ENCODE measurements at places on chromosomes 16 and 17. TPM values are rescaled to one million over a fixed set of nuclear protein-coding genes. Genes with fewer than 3 reads are reported as not detected.
A peak's percentile ranks its signal among the peaks of the same experiment; 100 is the strongest.

GRCh38 chr17:42072323-42073187 is 22.2 kb upstream of the C17orf113 start:
- H3K4me3 ChIP-seq, result peak overlapping the region; percentile 46
- H3K4me1 ChIP-seq, result peaks cover 51% of the 10 kb centered on the region
- no peak overlapping the region for H3K27ac ChIP-seq
- no peaks in the 10 kb centered on the region for H3K36me3 ChIP-seq

DNA sequence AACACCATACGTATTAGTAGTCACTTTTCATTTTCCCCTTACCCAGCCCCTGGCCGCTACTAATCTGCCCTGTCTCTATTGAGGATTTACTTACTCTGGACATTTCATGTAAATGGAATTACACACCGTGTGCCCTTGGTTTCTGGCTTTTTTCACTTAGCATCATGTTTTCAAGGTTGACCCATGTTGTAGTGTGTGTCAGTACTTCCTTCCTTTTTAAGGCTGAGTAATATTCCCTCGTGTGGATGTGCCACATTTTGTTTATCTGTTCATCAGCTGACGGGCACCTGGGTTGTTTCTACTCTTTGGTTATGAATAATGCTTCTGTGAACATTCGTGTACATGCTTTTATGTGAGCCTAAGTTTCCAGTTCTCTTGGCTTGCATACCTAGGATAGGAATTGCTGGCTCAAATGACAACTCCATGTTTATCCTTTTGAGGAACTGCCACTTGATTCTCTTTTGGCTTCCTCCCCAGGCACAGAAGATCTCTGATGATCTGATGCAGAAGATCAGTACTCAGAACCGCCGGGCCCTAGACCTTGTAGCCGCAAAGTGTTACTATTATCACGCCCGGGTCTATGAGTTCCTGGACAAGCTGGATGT is 7.7 kb downstream of the PSMD3 start:
- no peak overlapping the region for H3K27ac ChIP-seq
- H3K4me3 ChIP-seq, result no peak overlapping the region
- no peaks in the 10 kb centered on the region for H3K4me1 ChIP-seq
- DNase-seq, result no peak
- no peaks in the 10 kb centered on the region for H3K27me3 ChIP-seq
- peaks cover 95% of the 10 kb centered on the region for H3K36me3 ChIP-seq

GRCh38 chr16:2170080-2170479 is 14.5 kb downstream of the TRAF7 start:
- no peak overlapping the region for H3K4me3 ChIP-seq
- H3K4me1 ChIP-seq, result peaks cover 15% of the 10 kb centered on the region
- H3K36me3 ChIP-seq, result peaks cover 19% of the 10 kb centered on the region
- no peak for DNase-seq
- H3K27me3 ChIP-seq, result no peaks in the 10 kb centered on the region

DNA sequence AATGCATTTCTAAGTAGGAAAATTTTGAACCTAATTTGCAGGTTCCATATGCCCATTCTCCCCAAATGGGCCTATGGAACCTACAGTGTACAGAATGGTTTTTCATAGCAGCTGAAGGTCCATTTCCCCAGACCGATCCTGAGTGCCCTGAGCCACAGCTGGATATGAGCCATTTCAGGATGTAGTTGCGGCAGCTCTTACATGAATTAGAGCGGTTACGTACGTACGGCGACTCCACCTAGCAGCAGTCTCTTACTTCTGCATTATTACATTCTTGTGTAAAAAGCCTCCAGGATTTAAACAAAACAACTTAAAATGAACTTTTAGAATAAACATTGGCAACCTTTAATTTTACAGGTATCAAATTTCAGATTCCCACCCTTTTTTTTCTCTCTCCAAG is 225.3 kb downstream of the SNX29 start:
- no peak overlapping the region for H3K4me3 ChIP-seq
- H3K4me1 ChIP-seq, result peaks cover 43% of the 10 kb centered on the region
- no peak for DNase-seq
- no peaks in the 10 kb centered on the region for H3K27me3 ChIP-seq
- no peaks in the 10 kb centered on the region for H3K36me3 ChIP-seq

DNA sequence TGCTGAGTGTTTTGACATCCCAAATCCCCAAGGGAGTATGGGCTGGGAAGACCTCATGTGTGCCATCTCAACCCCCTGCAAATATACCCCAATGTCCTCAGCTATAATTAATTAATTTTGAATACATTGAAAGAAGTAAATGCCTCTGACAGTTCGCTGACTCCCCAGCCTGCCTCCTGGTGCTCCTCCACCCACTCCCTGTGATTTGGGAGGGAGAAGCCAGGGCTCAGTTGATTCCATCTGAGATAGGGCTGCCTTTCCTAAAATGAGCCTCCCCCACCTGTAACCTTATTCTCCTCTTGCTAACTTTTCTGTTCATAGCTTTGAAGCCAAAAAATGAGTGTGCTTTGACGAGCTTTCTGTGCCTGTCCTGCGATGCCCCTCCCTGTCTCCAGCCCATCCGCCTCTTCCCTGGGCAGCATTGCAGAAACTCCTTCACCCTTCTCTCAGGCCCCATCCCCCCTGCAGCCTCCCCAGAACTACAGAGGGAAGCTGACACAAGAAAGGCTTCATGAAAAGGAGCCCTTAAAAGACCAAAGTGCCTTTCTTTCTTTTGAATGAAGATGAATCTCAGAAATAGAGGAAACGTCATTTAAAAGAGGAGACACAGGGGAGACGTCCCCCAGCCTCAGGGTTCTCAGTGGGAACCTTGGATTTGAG is 70.3 kb downstream of the HLF start:
- H3K4me1 ChIP-seq, result peaks cover 16% of the 10 kb centered on the region
- DNase-seq, result no peak
- no peak overlapping the region for H3K27ac ChIP-seq

- no peaks in the 10 kb centered on the region for H3K27me3 ChIP-seq
- DNase-seq, result peak; percentile 90
- H3K4me3 ChIP-seq, result peak within 1 kb of the TSS; percentile 83
- peak within 1 kb of the TSS; percentile 82 for H3K27ac ChIP-seq
Measured at GRCh38 chr17:41812381-41813151, at the start of gene FKBP10. TSS of gene FKBP10 (plus strand) at chr17:41813004. CDS start at chr17:41813035, 31 bp downstream.

GRCh38 chr17:55458287-55458900 is 36.8 kb upstream of the MMD start:
- H3K27me3 ChIP-seq, result no peaks in the 10 kb centered on the region
- H3K36me3 ChIP-seq, result no peaks in the 10 kb centered on the region
- H3K27ac ChIP-seq, result no peak overlapping the region
- DNase-seq, result no peak

DNA sequence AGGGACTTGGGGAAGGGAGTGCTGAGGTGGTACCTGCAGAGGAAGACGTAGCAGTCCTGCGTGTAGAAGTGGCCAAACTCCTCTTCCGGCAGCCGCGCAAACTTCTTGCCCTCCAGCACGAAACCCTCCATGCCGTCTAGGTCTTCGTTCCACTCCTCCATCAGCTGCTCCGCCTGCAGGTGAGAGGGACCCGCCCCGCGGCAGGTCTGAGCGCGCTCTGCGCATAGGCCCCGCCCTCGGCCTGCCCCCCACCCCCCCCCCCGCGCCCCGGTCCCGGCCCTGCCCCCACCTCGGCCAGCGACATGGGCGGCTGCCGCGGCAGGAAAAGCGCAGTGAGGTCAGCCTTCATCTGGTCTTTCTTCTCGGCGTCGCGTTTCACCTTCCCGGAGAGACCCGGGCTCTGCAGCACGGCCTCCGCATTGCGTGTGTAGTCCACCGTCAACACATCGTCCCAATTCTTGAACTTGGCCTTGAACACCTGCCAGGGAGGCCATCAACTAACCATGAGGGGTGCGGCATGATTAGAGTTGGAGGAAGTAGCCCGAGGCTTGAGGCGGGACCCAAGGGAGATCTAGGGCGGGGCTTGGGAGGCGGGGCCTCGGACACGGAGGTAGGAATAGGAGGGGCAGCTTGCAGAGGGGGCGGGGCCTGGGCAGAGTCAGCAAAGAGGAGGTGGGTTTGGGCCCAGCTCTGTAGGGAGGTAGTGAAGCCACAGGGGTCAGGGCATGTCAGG is 11.5 kb downstream of the FLII start:
- no peaks in the 10 kb centered on the region for H3K27me3 ChIP-seq
- no peak for DNase-seq
- no peak overlapping the region for H3K4me3 ChIP-seq
- no peaks in the 10 kb centered on the region for H3K4me1 ChIP-seq
- peaks cover 63% of the 10 kb centered on the region for H3K36me3 ChIP-seq

Gene MYH13
- total RNA-seq, result not detected
